Suppressor macrophage treated with lipopolysaccharide for 4 hours (primary cell): ENCODE measurements at places on chromosomes 7 and 10.

GRCh38 chr10:59181668-59182067, 5.2 kb downstream of the PHYHIPL start:
- DNase-seq, result peak; percentile 3

DNA sequence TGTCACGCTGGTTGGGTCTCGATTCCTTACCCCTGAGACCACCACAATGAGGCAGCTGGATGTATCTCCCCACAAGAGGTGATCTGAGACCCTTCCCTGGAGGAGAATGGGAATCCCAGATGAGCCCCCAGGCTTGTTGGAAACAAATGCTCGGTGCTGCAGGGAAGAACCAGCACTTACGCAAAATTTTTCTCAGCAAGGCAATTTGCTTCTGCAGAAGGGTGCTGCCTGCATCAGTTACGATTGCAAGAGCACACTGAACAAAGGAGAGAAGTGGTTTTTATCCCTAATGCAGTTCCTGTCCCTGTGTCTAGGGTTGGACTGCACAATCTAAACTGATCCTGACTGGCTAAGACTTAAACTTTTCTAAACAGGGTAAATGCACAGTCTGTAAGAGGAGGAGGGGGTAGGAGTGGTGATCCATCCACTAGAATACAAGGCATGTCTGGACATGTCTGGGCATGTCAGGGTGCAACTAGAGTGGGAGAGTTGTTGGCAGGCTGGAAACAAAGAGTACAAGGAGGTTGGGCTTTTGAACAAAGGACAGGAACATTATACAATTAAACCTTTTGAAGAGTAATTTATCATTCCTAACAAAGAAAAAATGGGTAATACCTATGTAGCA, 114.9 kb upstream of the FAM3C start:
- DNase-seq, result no peak

DNA sequence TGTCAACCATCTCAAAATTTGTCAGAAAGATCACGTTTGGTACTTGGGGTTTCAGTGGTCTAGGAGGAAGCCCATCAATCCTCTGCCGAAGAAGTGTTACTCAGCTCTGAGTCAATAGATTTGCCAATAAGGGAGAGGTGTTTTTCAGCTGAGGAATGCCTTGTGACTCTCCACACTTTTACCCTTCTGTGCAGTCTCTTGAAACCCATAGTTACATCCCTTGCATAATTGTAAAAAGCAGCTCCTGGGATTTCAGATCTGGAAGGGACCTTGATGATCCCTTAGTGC, 47.5 kb downstream of the INSYN2A start:
- peak; percentile 59 for DNase-seq

GRCh38 chr7:132516042-132516840, 60.0 kb downstream of the PLXNA4 start:
- DNase-seq, result no peak

- no peak for DNase-seq
These were observed 15.0 kb downstream of the GIMAP8 start for GRCh38 chr7:150465414-150465813.

DNA sequence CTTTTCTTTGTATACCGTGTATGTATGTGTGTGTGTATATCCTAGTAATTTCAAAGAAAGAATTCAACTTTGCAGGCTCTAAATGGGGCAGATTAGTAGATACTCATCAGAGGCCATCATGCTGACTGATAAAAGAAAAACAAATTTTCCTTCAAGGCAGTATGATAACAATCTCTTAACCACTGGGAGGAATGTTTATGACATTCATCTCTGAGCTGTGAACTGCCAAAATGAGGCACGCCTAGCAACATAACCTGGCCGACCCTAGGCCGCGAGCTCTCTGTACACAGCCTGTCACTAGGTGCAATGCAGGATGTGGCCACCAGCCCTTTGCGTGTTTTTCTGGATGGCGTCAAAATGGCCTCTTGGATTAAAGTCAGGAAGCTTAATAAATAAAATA, 343.7 kb upstream of the GALNT17 start:
- DNase-seq, result no peak

- DNase-seq, result peak; percentile 22
These were observed 11.6 kb downstream of the RPS24 start for GRCh38 chr10:78045237-78045636.

DNA sequence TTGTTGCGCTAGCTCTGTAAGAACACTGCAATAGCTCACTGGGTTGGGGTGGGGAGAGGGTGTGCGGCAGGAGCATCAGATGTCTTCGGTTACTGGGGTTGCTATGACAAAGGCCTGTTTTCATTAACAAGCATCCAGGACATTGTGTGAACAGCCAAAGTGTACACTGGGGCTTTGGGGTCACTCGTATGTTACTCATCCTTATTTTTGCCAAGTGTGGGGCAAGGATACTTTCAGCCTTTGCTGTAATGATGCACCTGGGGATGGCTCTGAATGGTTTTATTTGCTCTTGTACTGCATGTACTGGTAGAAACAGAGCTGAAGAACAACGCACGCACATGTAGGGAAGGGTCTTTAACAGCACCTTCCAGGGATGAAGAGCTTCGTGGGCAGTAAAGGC, 73.0 kb upstream of the AFAP1L2 start:
- DNase-seq, result no peak

DNA sequence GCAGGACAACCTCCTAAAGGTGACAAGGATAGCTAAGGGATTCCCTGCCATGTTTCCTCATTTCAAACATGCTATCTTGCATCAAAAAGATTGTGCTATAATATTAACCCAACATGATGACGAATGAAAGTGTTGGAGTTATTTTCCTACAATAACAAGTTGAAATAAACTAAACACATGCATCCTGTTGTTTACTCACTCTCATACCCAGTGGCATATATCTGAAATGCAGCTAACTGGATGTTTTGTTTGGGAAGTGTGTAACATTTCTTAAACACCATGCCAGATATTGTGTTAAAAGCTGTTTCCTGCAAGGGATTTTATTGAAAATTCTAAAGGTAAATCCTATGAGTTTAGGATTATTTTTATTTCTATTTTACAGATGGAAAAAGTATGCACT, 139.6 kb downstream of the TFPI2 start:
- no peak for DNase-seq

DNA sequence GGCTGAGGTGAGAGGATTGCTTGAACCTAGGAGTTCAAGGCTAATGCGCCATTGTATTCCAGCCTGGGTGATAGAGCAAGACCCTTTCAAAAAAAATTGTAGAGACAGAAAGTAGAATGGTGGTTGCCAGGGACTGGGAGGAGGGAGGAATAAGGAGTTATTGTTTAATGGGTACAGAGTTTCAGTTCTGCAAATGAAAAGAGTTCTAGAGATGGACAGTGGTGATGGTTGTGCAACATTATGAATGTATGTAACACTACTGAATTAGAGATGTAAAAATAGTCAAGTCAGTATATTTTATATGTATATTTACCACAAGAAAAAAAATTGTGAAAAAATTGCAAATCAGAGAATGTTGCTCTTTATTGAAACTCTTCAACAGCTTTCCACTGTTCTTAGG, 266.5 kb upstream of the NPY start:
- DNase-seq, result peak; percentile 18

DNA sequence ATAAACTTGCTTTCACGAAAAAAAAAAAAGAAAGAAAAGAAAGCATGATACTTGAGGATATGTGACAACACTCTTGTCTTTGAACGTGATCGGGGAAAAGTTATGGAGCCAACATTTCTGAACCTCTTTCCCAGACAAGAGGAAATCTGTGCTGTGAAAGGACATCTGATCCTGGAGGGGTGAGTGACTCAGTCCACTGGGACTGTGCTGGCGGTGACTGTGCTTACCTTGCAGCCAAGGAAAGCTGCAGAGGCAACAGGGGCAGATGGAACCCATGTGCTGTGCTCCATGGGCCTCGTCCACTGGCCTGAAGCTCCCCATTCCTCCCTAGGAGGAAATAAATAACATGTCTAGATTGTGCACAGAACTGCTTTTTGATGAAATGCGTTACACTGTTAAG, 116.5 kb upstream of the RAB11FIP2 start:
- no peak for DNase-seq

GRCh38 chr7:54697659-54698186, 61.3 kb downstream of the SEC61G start:
- no peak for DNase-seq

- no peak for DNase-seq
These were observed 70.0 kb upstream of the INPP5A start for GRCh38 chr10:132467464-132468149.

GRCh38 chr7:21771906-21772610, 173.6 kb downstream of the CDCA7L start:
- DNase-seq, result no peak

GRCh38 chr7:149846021-149846420, 7.8 kb downstream of the ZNF862 start:
- no peak for DNase-seq

GRCh38 chr10:95377950-95378349, 87.1 kb upstream of the PDLIM1 start:
- DNase-seq, result no peak

GRCh38 chr10:126670056-126670894, at the start of gene C10orf90:
C10orf90 (minus strand) TSS chr10:126670693; CDS start chr10:126670480, 213 bp downstream.
- no peak for DNase-seq

- DNase-seq, result peak; percentile 51
These were observed 156.5 kb upstream of the HDAC9 start for GRCh38 chr7:18338910-18339523.

- DNase-seq, result no peak
These were observed 38.2 kb downstream of the SPOCK2 start for GRCh38 chr10:72049969-72050781.

DNA sequence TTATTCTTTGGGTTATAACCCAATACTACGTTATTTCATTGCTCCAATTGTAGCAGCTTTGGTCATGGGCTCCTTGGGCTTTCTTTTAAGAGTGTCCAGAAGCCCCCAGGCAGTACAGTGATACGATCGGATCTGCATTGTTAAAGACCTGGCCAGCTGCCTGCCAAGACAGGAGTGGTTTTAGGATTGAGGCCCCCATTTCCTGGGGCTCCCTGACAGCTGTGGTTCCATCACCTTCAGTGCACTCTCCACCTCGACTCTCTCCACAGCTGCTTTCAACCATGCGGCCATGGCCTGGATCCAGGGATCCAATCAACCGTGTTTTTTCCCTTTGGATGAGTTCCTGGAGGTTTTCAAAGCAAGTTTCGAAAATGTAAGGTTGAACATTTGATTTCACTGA, 123.4 kb upstream of the BTBD16 start:
- no peak for DNase-seq

DNA sequence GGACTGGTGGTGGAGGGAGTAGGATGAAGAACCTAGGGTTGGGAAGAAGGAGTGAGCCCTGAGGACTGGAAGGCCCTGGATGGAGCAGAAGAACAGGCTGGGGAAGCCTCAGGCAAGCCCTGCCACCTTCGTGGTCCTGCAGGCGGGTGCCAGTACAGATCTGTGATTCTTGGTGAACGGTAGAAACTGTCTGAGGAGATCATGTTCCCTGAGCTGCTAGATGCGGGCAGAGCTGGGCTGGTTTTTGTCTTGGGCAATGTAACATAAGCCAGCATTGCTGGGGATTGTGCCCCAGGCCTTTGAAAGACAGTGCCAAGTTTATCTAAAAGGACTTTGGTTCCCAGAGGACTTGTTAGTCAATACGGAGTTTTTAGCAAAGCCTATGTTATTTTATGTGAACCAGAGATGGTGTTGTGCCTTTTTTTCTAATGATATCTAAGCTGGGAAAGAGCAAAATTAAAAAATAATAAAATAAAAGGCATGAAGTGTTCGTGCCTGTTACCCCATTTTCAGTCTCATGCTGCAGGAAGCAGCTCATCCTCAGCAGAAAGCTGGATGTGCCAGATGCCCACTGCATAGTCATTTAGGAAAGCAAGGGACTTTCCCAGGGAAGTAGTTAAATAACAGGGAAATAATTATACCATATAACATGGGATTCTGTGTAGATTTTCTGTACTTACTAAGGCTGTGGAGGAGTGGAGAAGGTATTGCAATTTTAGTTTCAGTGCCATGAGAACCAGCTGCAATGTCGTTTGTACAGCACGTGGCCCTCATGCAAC, 24.4 kb upstream of the FIGNL1 start:
- peak; percentile 21 for DNase-seq

GRCh38 chr7:55873765-55874164, 11.2 kb upstream of the SEPTIN14 start:
- DNase-seq, result no peak

GRCh38 chr7:158783595-158783994, 45.7 kb downstream of the ESYT2 start:
- no peak for DNase-seq

DNA sequence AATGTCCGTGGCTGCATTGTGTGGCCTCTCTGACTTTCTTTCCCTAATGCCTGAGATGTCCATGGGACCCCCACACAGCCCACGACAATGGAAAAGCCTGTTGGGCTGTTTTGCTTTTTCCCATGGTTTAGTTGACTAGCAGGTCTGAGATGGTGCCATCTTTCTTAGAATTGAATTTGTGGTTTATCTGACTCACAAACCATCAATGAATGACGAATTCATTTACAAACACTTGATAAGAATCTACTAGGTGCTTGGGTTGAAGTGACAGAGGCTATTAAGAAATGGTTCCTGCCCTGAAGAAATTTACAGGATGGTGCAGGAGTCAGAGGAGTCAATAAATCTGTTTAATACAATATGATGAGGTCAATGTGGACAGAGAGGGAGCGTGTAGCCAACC, 75.4 kb downstream of the OTUD1 start:
- no peak for DNase-seq

DNA sequence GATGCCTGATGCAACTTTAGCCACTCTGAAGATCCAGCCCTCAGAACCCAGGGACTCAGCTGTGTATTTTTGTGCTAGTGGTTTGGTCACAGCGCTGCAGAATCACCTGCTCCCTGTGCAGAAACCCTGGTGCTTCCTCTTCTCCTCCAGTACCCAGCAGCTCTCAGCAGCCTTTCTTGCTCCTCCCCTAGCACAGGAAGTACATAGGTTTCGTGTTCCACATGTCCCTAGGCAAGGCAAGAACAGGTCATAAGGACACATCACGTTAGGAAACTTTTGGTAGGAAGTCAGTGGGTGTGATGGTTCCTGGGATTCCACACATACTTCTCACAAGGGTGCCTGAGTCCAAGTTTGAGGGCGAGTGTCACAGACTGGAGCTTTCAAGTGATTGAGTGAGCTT, 167.9 kb upstream of the PRSS1 start:
- DNase-seq, result peak; percentile 75

DNA sequence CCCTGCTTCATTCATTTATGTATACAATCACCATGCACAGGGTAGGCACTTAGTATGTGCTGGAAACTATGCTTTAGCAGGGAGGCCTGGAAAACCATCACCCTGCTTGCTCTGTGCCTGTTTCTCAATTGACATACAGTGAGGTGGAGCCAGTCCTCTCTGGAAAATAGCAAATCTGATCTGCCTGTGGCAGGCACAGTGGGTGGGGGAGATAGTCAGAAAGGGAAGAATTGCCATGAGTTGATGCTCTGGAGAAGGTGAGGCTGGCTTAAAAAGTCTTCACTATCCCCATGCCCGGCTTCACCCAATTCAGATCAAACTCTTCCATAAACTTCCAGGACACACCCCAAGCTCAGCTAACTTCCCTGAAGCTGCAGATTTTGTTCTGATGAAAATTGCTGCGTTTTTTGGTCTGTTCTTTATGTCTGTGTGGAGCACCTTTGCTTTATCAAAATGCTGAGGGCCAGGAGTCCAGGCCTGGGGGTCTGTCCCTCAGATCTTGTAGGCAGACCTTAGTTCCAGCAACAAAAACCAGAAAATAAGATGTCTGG, 84.8 kb downstream of the ANK3 start:
- no peak for DNase-seq

GRCh38 chr7:50667789-50668226, 102.6 kb upstream of the DDC start:
- no peak for DNase-seq
